Vagina (tissue), 2 donors: ENCODE measurements at places on chromosomes 6 and 20. TPM values are rescaled to one million over a fixed set of nuclear protein-coding genes. Genes with fewer than 3 reads are reported as not detected.

HSPA1L gene
- total RNA-seq, result 0.98 TPM

DNA sequence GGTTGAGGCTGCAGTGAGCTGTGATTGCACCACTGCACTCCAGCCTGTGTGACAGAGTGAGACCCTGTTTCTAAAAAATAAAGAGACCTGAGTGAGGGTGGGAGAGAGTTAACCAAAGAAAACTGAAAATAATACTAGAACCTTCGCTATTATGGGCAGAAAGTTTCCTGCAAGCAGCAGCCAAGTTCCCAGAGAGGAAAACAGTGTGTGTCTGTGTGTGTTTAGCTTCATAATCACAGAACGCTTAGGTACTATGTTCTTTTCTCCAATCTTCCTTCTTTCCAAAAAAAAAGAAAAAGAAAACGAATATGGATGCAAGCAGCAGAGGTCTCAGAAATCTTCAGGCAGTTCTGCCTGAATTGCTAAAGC, 170.0 kb downstream of the LY86 start:
- no peak for DNase-seq

DNA sequence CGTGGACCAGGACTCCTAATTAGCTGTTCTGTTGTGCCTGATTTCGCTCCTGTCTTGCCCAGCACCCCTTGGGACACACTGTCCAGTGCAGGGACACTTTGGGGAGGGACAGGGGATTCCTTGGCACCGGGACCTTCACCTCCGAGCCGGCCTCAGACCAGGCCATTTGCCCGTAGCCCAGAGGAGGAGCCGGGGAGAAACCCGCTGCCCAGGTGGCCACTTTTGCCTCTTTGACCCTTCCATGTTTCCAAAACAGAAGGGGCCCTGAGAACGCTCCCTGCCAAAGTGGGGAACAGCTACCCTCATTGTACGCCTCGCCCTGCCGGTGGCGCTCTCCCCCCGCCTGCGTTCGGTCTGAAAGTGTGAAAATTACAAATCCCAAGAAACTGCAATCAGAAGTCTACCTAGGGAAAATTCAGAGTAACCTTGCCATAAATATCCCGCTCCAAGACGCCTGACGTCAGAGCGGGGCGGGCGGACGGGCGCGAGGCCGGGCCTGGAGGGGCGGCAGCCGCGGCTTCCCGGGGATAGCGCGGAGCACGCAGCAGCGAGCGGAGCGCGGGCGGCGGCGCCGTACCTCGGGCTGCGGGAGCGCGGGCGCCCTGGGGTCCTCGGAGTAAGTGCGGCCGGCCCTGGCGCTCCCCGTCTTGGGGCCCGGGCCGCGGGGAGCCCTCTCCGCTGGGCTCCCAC, at the start of gene DAAM2:
TSS of gene DAAM2 (plus strand) at position 527 of the 690 bp plus-strand sequence. CDS start 63,927 bp downstream, outside the sequence.
- peak; percentile 84 for DNase-seq

DNA sequence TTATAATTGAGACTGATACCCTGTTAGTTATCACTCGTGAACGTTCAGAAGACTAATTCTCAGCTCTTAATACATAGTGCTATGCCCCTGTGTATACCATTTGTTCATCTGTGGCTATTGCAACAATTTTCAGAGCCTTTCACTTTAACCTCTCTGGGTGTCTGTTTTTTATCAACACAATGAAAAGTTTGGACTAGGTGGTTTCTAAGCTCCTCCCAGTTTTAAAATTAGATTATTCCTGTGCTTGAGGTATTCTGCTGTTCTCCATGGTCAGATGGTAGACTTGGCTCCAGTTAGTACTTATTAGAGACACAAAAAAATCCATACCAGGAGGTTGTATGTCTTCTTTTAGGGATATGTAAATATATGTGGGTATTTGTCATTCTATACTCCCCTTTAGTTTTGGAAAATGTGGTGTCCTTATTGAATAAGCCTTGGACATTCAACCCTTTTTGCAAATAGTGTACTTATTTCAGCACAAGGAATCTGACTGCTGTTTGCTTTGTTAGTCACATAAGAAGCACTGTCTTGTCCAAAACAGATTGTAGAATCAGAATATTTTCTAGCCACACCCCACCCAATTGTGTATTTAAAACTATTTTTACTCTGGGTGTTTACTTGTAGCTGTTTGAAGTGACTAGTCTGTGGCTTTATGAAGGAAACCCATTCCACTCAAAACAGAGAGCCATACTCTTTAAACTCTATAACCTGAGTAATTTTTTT, 2.0 kb upstream of the COL10A1 start:
- no peak for DNase-seq

DNA sequence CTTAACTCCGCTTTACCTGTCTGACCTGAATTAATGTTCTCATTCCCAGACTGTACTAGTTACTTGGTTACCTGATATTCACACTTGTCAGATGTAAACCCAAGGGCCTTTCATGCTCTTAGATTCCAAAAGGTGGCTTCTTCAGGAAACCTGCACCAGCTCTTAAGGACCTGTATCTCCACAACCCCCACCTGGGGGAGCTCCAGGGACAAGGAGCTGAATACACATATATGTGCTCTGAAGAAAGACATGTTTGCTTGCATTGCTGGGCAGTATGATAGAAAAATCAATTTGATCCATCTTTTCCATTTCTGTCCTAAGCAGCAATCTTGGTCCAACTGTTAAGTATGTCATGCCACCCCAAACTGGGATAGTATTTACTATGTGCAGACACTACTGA, 64.8 kb upstream of the POU3F2 start:
- no peak for DNase-seq

HLA-DMB gene
- 10.3 TPM for total RNA-seq

- no peak for DNase-seq
Measured at GRCh38 chr6:17962436-17963031, 24.9 kb downstream of the KIF13A start.

GRCh38 chr6:1382883-1383728, 6.3 kb upstream of the FOXF2 start:
- no peak for DNase-seq

CTNNBL1 gene
- total RNA-seq, result 40.3 TPM

DCDC2 gene
- total RNA-seq, result not detected

DNA sequence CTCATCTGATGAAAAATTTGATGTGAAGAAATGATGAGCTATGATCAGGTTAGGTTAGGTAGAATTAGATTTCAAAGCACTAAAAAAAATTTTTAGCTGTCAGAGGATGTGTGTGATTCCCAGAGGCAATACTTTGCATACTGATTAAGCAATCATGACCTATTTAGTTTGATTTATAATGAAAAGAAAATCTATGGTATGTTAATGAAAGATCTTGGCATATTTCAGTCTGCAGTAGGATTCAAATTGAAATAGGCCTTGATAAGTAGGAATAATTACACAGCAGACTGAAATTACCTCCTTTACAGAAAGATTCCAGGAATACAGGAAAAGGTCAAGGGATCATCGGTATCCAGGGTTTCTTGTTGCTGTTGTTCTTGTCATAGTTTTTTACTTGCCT, 69.3 kb downstream of the HDDC2 start:
- DNase-seq, result no peak

DNA sequence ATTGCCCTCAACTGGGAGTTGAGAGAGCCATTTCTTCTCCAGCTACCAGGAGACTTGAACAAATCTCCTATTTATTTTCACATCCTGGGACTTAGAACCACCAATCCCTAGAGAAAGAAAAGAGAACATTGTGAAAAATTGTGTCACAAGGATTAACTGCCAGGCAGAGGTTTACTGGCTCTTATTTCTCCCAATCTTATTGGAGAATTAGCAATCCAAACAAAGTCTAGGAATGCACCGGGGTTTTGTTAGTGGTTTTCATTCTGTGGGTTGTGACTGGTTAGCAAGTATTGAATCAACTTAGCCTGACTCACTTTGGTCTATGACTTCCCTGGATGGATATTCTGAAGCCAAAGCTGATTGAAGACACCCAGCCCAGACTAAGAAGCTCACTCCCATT, 21.2 kb upstream of the ENPP5 start:
- no peak for DNase-seq

DNA sequence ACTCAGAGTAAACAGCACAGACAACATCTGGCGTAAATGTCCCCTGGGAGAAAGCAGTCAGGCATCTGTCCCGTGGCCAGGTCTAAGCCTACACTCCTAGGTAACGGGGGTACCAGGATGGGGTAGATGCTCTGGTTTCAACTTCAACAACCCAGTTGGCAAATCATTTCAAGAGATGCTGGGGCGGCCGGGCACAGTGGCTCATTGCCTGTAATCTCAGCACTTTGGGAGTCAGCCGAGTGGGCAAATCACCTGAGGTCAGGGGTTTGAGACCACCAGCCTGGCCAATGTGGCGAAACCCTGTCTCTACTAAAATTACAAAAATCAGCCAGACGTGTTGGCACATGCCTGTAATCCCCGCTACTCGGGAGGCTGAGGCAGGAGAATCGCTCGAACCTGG, 12.3 kb downstream of the PREX1 start:
- DNase-seq, result no peak

GRCh38 chr6:121780325-121781321, 345.2 kb downstream of the GJA1 start:
- DNase-seq, result no peak
